SJCRH30 (cell line): ENCODE measurements at places on chromosomes 1 and 21. TPM values are rescaled to one million over a fixed set of nuclear protein-coding genes. Genes with fewer than 3 reads are reported as not detected.
A peak's percentile ranks its signal among the peaks of the same experiment; 100 is the strongest.

The FNDC10 gene
- total RNA-seq, result 1.5 and 1.9 TPM in 2 replicates

The PLPPR5 gene
- total RNA-seq, result 0.02 and 0.05 TPM in 2 replicates

GRCh38 chr1:85465099-85465785, at the start of gene DDAH1:
TSS of gene DDAH1 (minus strand) at chr1:85465159. CDS start at chr1:85465045, 114 bp downstream.
- peak; percentile 70 for DNase-seq

The CTBS gene
- 4.6 and 5.3 TPM in 2 replicates for total RNA-seq

The TIAM1 gene
- total RNA-seq, result 6.0 and 9.5 TPM in 2 replicates

DNA sequence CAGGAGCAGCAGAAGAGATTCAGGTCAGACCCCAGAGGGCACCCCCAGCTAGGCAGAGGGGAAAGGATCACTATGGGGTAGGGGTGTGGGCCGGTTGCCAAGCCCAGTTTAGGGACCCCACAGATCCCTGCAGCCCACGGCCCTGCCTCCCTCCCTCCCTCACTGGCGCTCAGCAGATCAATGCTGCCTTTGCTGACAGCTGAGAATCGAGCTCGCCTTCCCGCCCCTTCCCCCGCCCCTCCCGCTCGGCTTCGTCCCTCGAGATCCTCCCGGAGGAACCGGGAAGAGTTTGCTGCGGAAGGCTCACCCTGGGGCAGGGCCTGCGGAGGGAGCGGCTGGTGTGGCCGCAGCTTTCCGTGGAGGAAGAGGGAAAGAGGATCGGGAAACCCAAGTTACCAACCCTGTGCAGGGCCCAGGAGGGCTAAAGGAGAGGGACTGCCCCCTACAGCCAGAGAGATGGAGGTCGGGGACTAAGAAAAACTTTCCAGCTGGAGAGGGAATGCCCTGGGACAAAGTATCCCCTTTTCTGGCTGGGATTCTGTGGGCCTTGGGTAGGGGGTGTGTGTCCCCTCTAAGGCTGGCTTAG, 1.1 kb upstream of the KCNQ4 start:
- DNase-seq, result peak; percentile 78

The SFT2D2 gene
- total RNA-seq, result 30.5 and 33.6 TPM in 2 replicates

DNA sequence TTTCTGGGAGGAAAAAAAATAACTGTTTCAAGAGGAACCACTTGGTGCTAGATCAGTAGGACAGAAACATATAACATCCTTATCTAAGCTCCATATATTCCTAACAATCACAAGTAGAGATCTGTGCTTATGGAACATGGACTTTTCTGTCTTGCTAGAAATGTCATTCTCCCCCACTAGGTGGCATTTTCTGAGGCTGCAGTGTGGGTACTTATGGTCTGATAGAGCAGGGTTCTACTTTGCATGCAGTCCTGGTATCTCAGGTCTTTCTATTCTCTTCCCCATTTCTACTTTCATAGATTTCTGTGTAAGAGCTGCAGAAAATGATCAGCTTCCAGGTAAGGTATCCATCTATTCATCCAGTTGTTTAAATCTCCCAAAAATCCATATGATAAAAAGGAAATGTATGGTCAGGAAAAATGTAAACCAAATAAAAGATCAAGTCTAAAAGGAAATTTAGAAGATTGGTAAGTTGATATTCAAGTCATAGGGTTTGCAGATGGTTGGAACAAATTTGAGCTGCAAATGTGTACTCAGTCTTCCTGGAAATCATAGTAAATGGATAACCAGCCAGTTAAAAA, 1.5 kb downstream of the ZNF684 start:
- peak; percentile 76 for DNase-seq

- no peak for DNase-seq
These were observed 170.2 kb downstream of the SYT2 start for GRCh38 chr1:202540014-202540413.

The C1orf141 gene
- total RNA-seq, result 0.14 TPM in 1 of 2 replicates, not detected in the other

DNA sequence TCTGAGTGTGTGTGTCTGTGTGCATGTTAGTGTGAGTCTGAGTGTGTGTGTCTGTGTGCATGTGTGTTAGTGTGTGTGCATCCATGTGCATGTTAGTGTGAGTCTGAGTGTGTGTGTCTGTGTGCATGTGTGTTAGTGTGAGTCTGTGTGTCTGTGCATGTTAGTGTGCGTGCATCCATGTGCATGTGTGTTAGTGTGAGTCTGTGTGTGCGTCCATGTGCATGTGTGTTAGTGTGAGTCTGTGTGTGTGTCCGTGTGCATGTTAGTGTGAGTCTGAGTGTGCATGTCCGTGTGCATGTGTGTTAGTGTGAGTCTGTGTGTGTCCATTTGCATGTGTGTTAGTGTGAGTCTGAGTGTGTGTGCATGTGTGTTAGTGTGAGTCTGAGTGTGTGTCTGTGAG, 76.6 kb upstream of the ACTRT2 start:
- DNase-seq, result no peak

- DNase-seq, result no peak
These were observed 10.0 kb downstream of the LTN1 start for GRCh38 chr21:28982637-28983036.

The BOLA1 gene
- total RNA-seq, result 5.0 and 6.3 TPM in 2 replicates

The KRTAP11-1 gene
- total RNA-seq, result not detected in 2 replicates

DNA sequence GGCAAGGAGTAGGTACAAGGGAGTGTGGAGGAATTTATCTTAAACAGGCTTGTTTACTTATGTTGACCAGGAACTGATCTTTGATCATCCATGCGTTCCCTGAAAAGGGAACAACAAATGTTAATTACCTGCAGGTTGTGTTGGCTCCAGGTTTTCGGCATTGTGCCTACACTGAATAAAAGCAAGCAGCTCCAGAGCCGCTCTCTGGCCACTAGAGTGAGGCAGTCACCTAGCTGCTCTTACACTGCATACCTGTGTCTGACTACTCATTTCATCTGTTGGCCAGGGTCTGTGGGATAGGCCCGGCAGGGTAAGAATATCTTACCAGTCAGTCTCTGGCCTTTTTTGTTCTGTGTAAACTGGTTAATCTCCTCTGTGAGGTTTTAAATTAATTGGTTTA, 183.6 kb downstream of the HFM1 start:
- DNase-seq, result no peak

- DNase-seq, result no peak
These were observed 1296.5 kb downstream of the MRPL39 start for GRCh38 chr21:24310788-24311187.

The CD5L gene
- not detected in 2 replicates for total RNA-seq

The CD1E gene
- total RNA-seq, result 0.10 and 0.34 TPM in 2 replicates

DNA sequence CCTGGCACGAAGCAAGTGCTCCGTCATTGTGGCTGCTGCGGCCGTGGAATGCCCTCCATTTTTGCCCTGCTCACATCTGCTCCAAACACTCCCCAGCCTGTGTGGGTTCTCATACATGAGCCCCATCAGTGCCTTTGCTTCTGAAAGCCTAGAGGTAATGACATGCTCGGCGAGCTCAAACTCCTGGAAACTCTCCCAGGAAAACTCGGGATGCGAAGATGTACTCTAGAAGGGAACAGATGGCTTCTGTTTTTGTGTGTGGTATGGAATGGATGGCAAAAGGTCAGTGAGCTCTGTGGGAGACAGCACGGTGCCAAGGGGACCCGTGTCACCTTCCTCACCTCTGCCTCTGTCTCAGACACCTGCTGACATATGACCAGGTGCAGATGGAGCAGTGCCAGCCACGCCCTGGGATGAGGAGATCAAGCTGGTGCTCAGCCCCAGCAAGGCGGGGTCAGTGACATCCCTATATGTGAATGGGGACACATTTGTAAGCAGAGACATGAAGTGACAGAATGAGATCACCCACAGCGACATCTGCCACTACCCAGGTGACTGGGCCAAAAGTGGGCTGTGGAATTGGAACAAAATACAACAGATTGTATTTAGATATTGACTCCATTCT, 84.1 kb upstream of the COX20 start:
- no peak for DNase-seq

DNA sequence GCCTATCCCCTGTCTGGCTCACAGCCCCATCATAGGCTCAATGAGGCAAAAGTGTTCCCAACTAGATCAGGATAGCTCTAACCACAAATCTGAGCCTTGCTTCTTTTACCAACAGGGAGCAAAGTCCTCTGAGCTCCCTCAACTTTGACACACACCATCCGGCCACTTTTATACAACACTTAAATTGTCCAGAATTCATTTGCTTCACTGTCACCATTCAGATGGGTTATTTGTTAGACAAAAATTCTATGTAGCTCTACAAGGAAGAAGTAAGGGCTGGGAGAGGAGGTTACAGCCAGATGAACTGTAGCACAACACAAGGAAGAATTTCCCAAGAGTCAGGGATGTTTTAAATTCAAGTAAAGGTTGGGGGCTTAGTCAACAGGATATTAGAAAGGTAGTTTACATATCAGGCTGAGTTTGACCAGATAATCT, 50.8 kb downstream of the TGFBR3 start:
- no peak for DNase-seq

DNA sequence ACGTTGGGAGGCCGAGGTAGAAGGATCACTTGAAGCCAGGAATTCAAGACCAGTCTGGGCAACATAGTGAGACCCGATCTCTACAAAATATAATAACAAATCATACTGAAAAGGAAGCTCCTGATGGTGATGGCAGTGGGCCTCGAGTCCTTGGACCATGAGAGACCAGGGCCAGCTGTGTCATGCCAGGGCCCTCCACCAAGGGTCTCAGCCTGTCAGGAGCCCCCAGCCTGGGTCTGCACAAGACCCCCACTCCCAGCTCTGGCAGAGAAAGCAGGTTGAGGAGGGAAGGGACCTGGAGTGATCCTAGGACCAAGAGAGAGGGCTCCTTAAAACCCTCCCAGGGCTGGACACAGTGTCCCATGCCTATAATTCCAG, 6.7 kb upstream of the CTRC start:
- DNase-seq, result no peak

The OR2L5 gene
- total RNA-seq, result not detected in 2 replicates

DNA sequence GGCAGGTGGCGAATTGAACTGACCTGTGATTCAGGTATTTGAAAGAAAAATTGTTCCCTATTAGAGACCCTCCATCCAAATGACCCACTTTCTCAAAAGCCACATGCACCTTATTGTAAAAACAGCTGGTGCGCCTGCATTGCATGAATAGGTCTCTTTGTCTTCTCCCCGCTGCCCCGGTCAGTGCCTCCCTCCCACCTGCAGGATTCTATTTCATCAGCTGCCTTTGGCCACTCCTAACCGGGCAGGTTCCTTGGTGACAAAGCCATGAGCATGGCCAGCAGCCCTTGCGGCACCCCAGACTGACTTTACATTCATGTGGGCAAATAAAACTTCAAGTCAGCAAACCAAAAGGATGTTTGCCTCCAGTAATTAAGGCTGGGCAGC, 6.4 kb downstream of the TMPRSS3 start:
- DNase-seq, result peak; percentile 52

The CASP9 gene
- total RNA-seq, result 34.6 and 35.5 TPM in 2 replicates

- DNase-seq, result no peak
These were observed 122.1 kb upstream of the RGS1 start for GRCh38 chr1:192453360-192453992.

- DNase-seq, result no peak
These were observed 2.7 kb upstream of the NPHP4 start for GRCh38 chr1:5994713-5995621.

GRCh38 chr1:228207851-228208821, at the start of gene OBSCN:
TSS of gene OBSCN (plus strand) at chr1:228208044. CDS start at chr1:228211784, 3,740 bp downstream.
- DNase-seq, result peak; percentile 54

The PTAFR gene
- 0.04 TPM in 1 of 2 replicates, not detected in the other for total RNA-seq

The RAB25 gene
- not detected in 2 replicates for total RNA-seq

The ANGPTL3 gene
- not detected in 2 replicates for total RNA-seq

GRCh38 chr1:112528076-112528475, 19.3 kb downstream of the WNT2B start:
- no peak for DNase-seq

The PIK3C2B gene
- 2.4 and 3.6 TPM in 2 replicates for total RNA-seq

- no peak for DNase-seq
These were observed 119.0 kb upstream of the TNR start for GRCh38 chr1:175862408-175862807.

DNA sequence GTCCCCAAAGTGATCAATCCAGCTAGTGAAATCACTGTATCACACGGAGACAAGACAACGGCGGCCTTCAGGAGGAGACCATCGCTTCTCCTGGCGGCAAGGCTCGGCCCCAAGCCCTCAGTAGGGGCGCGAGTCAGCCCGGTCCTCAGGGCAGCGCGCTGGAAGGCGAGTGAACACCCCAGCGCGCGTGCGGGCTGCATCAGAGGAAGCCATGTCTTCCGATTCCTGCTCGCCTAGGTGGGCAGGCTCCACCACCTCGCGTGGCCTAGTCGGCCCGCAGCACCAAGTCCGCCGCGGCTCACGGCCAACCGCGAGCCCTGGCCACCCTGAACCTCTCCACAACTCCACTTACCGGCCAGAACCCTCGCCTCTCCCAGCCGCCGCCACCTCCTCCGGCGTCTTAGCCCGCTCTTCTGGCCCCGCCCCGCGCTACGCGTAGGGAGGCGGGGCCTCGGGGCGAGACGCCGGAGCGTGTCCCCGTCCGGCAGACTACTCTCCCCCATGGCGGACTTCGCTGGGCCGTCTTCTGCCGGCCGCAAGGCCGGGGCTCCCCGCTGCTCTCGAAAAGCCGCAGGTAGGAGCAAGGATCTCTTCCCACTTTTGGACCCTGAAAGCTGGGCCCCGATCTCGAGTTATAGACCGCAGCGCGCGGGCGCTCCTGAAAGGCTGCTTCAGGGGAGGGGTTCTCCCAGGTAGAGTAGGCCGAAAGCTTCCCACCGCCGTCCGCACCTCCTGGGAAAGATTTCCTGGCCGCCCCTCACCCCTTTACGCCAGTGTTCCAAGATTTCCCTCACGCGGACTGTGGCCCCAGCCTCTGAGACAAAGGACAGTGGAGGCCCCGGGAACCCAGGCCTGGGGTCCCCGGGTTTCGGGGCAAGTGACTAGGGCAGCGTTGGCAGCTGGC, at the start of the genes GLMN and RPAP2:
Gene GLMN (minus strand): TSS at position 415 of the 904 bp plus-strand sequence. CDS start 988 bp downstream, outside the sequence.
Gene RPAP2 (plus strand): TSS at position 487 of the 904 bp plus-strand sequence. CDS start 15 bp downstream, at position 502.
- peak; percentile 84 for DNase-seq

DNA sequence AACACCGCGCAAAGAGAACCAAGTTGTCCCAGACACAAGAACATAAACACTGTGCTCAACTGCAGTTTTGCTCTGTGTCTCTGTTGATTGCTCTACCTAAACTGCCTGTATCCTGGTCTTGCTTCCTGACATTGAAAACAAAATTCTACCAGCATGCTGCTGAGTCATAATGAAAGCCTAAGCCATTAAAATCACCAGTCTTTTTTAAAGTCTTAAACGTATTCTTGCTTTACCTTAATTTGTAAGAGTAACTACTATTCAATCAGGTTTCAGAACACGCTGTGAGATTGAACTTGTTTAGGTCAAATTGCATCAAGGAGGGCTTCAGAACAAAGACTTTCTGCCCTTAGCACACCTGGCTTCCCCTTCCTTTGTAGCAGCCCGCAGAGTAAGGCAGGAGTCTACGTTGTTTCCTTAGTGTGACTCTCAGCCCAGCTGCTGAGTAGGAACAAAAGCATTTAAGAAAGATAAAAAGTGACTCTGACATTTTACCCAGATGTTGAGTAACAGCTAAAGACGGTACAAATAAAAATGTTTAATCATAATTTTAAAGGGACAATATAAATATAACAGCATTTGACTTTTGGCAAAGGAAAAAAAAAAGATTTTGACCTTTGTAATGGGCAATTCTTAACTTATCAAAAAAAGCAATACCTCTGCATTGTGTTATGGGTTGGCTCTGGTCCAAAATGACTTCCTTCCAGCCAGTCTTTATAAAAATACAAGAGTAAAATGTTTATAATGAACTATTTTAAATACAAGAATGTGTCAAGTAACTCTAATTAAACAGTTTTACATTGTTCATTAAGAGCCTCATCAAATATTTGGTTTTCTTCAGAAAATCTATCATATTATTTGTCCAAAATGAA, 186.9 kb upstream of the ADGRL4 start:
- no peak for DNase-seq
